ENCODE measurements at places on chromosomes 3 and 15.

DNA sequence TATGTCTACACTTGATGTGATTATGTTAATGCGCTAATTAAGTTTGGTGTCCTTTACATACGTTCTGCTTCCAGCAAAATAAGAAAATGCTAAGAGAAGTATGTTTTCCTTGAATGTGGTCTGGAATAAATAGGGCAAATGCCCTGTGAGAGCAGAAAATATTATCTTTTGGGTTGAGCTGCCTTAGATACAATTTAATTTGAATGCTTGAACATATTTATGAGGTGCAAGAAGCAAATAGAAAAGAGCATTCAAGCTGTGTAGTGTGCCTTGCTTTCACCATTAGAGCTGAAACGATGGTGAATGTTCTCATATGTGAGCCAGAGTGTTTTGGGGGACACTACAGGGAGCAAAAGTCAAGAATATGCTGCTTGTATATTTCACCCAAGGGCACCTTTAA, 15.9 kb upstream of the ARNT2 start:
- DNase-seq = no peak

DNA sequence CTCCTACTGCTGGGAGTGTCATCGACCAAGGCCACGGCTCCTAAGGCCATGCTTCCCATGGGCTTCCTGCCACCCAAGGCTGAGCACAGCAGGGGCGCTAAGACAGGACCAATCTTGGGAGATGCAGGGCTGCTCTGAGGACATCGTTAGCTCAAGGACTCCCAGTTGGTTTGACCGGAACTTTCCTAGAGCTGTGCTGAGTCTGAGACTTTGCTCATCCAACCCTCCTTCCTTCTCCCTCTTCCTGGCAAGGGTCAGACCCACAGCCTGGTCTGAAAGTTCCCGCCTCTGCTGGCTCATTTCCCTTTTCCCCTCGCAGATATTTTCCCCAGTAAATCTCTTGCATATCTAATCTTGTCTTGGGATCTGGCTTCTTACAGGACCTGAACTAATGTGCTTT, 57.2 kb downstream of the EPHB3 start:
- no peak for DNase-seq

DNA sequence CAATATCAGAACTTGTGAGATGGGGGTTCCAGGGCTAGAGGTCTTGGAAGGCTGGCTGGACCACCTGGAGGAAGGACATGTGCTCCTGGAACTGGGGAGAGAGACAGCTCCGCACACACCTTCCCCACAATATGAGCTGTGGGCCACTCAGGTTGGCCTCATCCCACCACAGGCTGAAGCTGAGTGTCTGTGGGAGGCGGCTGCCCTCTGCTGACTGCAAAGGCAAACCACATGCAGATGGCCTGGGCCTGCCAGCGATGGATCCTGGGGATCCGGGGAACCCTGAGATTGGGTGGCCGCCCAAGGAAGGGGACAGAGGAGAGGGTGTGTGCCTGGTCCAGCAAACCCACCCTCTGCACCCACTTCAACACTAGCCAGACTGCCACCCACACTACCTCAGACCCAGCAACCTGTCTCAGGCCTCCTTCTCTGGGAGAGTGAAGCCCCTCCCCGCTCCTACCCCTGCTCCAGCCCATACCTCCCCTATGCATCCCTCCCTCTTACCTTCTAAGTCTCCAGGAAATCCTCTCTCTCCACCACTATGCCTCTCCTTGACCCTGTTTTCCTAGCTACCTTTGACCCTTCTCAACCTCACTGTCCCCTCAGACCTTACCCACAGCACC, 44.8 kb downstream of the CYP11A1 start:
- peak; percentile 43 for DNase-seq

- DNase-seq = no peak
These were observed 174.6 kb upstream of the TBL1XR1 start for GRCh38 chr3:177371888-177372287.

GRCh38 chr3:168021737-168022450, 73.8 kb downstream of the GOLIM4 start:
- no peak for DNase-seq

- DNase-seq = no peak
These were observed 7.7 kb downstream of the CCR2 start for GRCh38 chr3:46361408-46362283.

GRCh38 chr3:171646357-171647133, 163.7 kb downstream of the PLD1 start:
- no peak for DNase-seq

DNA sequence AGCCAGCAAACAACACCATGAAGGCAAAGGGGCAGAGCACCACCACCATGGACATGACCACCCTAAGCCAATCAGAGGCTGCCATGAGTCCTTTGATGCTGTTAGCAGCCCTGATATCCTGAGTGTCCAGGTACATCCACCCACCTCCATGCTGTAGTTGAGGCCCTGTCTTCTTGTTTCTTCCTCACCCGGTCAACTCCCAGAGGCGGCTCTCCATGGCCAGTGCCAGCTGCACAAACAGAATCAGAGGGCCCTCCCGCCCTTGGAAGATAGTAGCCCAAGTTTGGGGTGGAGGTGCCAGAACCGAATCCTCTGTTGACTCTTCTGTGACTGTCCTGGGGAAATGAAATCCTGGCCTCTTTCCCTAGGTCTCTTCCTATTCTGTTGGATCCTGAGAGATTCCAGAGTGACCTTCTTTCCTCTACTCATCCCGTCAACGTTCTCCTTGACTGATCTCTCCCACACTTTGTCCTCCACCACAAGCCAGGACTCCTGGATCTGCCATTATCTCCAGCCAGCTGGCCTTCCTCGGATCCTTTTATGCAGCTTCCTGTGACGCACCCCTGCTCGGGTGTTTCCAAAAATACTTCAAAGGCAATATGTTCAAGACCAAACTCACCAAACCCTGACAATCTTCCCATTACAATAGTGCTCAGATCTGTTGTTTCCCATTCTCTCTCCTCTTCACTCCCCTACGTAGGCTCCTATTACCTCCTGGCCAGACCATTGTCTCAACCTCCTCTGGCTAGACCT, 45.4 kb upstream of the DLG1 start:
- no peak for DNase-seq

Measured in stimulated activated CD4-positive, alpha-beta T cell treated with anti-CD3 and anti-CD28 coated beads, Interleukin-1b, Interleukin-23, amount 100 ng/mL, for 24 hours (primary cell).